ENCODE measurements at places on chromosomes 4 and X. TPM values are rescaled to one million over a fixed set of nuclear protein-coding genes. Genes with fewer than 3 reads are reported as not detected.

- no peak for DNase-seq
Observed at GRCh38 chr4:84579403-84579776, 3.5 kb upstream of the CDS1 start.

GRCh38 chrX:153782313-153782712 lies 1.5 kb downstream of the SRPK3 start:
- no peak for DNase-seq

GRCh38 chrX:5015451-5015850 lies 1213.2 kb downstream of the NLGN4X start:
- no peak for DNase-seq

The LGI2 gene
- polyA plus RNA-seq: 26.2 TPM

The ADGRL3 gene
- polyA plus RNA-seq: 24.5 TPM

Data from right renal cortex interstitium (tissue), 3 donors.